ENCODE measurements at places on chromosomes 11 and 22.

DNA sequence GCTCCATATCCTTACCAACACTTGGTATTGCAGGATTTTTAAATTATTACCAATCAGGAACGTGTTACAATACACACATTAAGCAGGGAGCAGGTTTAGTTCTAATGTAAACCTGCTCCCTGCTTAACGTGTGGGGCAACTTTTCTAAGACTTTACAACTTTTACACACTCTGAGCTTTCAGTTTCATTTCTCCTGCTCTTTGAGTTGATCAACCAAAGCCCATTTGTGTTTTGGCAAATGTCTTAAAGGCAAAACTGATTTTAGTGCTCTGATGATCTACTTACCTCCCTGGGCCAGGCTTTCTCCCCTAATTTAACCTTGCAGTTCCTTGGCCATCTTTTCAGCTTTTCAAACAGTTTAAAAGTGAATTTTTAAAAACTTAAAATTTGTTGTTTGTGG, 70.9 kb downstream of the ZBTB44 start:
- DNase-seq = no peak

- no peak for DNase-seq
Measured at GRCh38 chr11:120746376-120746775, 234.8 kb downstream of the GRIK4 start.

- no peak for DNase-seq
Measured at GRCh38 chr11:134901542-134901941, 489.5 kb upstream of the B3GAT1 start.

DNA sequence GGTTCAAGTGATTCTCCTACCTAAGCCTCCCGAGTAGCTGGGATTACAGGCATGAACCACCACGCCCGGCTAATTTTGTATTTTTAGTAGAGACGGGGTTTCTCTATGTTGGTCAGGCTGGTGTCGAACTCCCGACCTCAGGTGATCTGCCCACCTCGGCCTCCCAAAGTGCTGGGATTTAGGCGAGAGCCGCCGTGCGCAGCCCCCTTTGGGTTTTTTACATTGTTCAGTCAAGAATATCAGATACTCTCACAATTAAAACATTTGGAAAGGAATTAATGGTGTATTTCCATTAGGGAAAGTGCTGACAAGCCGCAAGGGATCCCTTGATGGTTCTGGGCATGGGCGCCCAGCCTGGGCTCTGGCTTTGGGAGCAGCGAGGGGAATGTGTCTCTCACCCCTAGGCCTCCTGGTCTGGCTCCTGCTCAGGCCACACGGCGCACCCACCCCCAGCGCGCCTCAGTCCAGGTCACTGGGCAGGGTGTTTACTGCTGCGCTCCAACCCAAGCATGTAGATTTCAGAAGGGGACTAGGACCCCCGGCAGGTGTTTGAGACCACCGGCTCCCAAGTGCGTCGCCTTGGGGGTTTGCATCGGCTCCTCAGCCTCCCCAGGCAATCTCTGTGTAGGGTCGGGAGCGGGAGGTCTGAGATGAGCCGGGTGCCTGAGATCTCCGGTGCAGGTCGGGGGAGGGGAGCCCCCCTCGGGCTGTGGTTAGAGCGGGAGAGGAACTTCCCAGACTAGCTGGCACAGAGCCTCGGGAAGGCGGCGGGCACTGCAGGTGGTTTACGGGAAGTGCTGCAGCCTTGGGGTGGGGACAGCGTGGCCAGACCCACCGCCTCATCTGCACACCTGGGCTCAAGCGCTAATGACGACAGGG, 809 bp upstream of the IRF7 start:
- DNase-seq = peak; percentile 54

- no peak for DNase-seq
Measured at GRCh38 chr11:68287419-68287818, 15.6 kb upstream of the C11orf24 start.

DNA sequence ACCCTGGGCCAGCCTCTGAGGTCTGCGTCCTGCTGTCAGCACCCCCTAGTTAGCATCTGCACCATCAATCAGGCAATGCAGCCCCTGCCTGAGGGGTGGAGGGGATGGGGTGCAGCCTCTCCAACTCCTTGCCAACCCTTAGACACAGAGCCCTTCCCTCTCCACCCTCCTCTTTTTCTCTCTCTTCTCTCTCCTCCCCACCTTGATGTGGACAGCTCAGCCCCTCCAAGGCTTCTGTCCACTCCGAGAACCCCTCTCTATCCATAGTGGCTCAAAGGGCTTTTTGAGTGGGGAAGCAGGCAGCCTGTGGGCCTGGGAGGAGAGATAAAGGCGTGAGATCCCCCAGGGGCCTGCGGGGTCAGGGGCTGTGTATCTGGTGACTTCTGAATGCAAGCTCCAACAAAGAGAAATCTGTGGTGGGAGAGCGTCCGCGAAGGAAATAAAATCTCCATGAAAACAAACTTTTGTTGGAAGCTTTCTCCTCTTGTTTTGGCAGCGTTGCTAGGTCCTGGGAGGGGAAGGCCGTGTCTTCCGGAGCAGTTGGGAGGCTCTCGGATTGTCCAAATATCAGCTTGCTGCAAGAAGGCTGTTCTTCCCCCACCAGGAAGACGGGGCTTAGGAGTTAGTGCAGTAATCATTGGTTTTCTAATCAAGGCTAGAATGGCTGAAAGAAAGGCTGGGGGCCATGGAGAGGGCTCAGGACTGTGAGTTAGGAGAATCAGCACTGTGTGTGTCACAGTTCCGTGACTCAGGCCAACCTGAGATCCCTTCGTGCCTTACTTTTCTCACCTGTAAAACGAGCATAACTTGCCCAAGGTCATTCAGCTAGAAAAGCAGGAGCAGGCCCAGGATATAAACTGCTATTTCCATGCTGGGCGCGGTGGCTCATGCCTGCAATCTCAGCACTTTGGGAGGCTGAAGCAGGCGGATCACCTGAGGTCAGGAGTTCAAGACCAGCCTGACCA, 50.3 kb downstream of the PKNOX2 start:
- DNase-seq = peak; percentile 37

DNA sequence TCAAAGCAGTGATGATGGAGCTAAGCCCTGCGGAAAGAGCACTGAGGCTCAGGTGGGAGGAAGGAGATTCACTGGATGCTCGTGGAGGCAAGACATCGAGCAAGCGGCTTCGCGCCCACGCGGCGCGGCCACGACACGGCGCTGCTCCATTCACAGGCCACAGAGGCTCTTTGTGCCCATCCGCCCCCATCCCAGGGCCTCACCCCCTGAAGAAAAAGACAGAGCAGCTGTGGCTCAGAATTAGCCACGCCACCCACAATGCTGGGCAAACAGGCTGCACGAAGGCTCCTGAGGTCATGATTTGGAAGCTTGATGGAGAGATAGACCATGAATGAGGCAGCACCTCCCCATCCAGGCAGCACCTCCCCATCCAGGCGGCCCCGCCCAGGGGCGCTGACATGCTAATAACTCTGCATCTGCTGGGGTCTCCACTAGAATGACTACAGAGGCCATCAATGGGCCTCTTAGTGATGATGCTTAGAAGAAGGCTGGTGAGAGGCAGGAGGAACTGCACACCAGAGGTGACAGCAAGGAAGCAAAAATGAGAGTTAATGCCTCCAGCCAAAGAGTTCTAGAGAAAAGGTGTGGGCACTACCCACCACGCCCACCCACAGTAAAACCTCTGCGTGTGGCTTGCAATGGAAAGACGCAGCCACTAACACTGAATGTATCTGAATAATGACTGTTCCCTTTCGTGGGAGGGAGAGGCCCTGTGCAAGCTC, 43.5 kb downstream of the MYH9 start:
- no peak for DNase-seq

DNA sequence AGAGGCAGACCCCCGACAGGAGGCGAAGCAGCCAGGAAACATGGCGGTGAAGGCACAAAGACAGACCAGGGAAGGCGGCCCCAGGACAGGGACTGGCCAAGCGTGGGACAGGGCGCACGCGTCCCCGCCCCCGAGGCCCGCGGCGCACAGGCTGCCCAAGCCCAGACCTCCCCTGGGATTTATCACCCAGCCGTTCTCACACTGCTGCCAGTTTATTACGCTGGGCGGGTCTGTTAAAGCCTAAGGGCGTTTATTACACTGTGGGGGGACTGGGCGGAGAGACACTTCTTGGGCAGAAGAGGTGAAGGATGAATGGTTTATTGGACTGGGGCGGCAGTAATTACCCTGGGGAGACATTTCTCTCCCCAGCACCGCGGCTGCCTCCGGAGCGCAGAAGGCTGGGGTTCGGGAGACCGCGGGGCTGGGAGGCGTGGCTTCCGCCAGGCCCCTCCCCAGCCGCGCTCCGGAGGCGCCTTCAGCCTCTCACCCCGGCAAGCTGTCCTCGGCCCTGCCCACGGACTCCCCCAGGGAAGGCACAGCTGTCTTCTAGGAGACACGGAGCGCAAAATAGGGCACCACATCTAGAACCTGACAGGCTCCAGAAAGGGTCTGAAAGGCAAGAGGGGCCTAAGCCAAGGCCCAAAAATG, 47.1 kb downstream of the SLC22A12 start:
- DNase-seq = no peak

GRCh38 chr11:100525635-100526034, 161.5 kb upstream of the ARHGAP42 start:
- DNase-seq = no peak

DNA sequence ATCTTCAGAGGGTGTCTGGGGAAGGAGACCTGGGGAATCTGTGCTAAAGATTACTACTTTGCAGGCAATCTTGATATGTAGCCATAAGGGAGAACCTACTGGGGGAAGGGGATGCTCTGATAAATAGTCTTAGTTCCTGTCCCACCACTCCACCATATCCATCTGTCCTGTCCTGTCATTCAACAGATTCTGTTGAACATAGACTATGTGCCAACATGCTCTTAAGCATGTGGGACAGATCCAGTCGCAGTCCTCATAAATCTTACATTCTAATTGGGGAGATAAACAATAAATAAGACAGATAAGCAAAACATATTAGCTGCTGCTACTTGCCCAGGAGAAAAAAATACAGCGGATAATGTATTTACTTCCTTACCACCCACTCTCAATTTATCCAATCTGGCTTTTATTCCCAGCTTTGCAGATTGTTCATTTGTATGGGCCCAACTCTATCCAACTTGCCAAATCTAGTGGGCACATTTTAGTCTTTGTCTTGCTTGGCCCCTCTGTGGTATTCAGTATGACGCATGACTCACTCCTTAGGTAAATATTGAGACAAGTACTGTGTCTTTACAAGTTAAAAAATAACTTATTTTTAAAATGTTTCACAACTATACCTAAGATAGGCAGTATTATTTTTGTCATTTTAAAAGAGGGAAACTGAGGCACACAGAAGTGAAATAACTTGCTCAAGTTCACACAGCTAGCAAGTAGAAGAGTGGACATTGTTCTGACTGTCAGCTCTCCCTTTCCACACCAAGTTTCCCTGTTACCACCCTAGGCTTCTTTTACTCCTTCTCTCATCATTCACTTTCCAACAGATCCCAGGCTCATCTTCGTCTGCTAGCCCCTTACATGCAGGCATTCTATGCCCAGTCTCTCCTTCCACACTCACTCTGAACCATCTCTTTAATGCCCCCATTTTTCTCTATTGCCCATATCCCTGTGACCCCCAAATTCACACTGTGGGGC, 133.6 kb upstream of the SESN3 start:
- no peak for DNase-seq
